ENCODE measurements at places on chromosomes 1 and 21.

GRCh38 chr1:209590405-209590804, 6.9 kb downstream of the CAMK1G start:
- no peak for DNase-seq

GRCh38 chr1:29621826-29622435, 385.6 kb downstream of the PTPRU start:
- no peak for DNase-seq

- no peak for DNase-seq
These were observed 9.6 kb upstream of the DUSP12 start for GRCh38 chr1:161739865-161740566.

DNA sequence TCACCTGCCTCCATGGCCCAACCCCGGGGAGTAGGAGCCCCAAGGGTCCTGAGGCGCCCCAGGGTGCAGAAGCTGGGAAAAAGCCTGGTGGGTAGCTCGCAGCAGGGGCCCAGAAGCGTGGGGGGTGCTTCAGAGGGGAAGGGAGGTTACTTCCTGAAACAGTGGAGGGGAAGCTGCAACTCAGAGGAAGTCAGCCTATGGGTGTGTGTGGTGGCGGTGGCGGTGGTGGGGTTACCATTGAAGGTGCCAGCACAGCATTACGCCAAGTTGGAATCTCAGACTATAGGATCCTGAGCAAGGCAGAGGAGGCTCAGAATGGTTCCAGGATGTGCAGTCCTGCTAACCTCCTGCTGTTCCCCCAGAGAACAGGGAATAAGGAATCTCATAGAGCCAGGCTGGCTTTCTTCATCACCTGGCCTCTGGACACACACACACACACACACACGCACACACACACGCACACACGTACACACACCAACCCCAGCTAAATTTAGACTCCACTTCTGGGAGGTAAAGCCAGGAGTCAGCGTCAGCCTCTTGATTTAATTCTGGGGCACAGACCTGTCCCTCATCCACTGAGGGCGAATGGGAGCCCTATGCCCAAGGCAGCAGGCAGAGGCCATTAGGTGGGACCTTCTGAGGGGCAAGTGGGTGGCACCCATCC, 1.3 kb downstream of the DENND4B start:
- DNase-seq, result peak; percentile 46

GRCh38 chr1:88333086-88333695, 350.9 kb upstream of the PKN2 start:
- no peak for DNase-seq

DNA sequence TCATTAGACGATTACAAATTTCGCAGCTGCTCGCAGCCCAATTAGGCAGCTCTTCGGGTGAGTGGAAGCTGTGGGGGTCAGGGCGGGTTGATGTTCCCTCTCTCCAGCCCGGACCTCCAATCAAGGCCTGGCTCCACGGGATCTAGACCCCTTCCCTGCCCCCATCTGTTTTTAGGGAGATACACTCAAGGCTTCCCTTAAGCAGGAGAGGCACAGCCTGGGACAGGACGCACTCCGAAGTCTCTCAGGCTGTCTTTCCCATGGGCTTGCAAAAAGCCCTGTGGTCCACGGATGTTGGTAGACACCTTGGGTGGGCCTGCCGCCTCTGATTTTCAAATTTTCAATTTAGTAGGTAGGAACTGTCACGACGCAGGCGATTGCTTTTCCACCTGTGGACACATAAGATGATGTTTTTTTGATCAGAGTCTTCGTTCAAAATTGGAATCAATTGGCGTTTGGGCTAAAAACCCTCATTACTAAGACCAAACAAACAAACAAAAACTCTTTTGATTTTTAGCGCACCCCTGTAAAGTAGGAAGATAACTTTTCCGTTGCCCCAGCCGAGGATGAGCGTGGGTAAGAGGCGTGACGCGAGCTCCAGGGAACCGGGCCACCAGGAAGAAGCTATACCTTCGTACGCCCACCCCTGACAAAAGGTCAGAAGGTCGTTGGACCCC, 2.5 kb upstream of the LHX8 start:
- no peak for DNase-seq

DNA sequence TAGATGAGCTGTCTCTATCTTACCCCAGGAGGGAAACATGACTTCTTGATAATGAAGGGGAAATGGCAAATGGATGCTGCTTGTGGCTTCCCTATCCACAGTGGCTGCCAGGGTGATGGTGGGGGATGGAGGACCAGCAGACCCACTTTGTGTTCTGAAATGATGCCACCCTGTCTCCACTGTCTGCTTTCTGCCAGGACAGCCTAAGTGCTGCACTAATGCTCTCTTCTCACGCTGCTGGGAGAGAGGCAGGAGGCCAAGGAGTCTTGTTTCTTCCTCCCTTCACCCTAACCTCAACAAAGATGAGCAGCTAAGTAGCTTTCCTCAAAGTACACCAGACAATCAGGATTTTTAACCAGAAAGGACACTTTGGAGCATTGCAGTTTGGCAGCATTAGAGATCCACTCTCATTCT, 36.6 kb downstream of the XCL1 start:
- no peak for DNase-seq

- peak; percentile 18 for DNase-seq
These were observed 172.4 kb downstream of the NFIA start for GRCh38 chr1:61254634-61255357.

DNA sequence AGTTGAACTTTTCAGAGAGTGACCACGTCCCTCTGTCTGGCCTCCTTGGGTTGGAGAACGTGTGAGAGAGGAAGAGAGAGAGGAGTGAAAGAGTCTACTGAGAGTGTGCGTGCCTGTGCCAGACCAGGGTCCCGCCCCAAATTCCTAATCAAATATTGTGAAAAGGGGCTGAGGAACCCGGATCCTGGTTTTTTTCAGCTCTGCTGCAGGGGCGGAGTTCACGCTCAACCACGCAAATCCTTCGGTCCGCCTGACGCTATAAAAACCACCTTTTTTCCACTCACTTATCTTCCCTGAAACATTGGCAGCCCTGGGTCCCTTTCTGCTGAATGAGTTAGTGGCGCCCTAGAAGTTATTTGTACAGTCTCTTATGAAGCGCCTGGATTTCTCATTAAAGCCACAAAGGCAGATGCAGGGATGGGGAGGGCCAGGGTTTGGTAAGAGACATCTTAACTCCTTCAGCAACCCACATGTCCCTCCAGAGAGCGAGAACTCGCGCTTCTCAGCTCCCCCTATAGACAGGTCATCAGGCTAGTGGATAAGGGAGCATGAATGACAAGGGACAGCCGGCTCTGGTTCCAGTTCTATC, at the start of gene FMOD:
Gene FMOD, minus strand, starts transcription at position 86 of the 589 bp plus-strand sequence. CDS start 2,852 bp downstream, outside the sequence.
- DNase-seq, result peak; percentile 46

DNA sequence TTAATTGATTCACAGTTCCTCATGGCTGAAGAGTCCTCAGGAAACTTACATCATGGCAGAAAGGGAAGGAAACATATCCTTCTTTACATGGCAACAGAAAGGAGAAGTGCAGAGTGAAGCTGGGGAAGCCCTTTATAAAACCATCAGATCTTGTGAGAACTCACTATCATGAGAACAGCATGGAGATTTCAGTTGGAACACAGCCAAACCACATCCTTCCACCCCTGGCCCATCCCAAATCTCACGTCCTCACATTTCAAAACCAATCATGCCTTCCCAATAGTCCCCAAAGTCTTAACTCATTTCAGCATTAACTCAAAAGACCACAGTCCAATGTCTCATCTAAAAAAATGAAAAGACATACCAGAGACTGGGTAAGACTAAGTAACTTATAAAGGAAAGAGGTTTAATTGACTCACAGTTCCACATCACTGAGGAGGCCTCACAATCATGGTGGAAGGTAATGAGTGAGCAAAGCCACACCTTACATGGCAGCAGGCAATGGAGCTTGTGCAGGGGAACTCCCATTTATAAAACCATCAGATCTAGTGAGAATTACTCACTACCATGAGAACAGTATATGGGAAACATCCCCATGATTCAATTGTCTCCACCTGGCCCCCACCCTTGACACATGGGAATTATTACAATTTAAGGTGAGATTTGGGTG, 105.2 kb downstream of the MRPL39 start:
- no peak for DNase-seq

- no peak for DNase-seq
These were observed 66.1 kb upstream of the TMPRSS2 start for GRCh38 chr21:41573902-41574690.

- DNase-seq, result no peak
These were observed 44.0 kb upstream of the LRP8 start for GRCh38 chr1:53371851-53372250.

DNA sequence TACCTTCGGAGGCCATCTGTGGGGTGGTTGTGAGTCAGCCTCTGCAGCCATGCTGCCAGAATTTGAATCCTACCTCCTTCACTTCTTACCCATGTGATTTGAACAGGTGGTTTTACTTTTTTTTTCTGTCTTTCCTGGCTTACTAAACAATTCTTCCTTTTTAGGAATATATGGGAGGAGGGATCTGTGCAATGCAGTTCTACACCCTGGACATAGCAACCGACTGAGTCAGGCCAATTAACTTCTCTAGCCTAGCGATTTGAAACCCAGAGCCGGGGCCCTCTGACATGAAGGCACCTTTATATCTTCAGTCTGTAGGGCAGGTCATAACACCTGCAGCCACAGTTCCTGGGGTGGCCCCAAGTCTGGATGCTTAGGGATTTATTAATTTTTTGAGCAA, 83.6 kb downstream of the ST6GALNAC3 start:
- no peak for DNase-seq

- no peak for DNase-seq
These were observed 26.3 kb upstream of the PALMD start for GRCh38 chr1:99619583-99619982.

- DNase-seq, result peak; percentile 82
These were observed 7.2 kb upstream of the COL6A1 start for GRCh38 chr21:45974073-45975019.

DNA sequence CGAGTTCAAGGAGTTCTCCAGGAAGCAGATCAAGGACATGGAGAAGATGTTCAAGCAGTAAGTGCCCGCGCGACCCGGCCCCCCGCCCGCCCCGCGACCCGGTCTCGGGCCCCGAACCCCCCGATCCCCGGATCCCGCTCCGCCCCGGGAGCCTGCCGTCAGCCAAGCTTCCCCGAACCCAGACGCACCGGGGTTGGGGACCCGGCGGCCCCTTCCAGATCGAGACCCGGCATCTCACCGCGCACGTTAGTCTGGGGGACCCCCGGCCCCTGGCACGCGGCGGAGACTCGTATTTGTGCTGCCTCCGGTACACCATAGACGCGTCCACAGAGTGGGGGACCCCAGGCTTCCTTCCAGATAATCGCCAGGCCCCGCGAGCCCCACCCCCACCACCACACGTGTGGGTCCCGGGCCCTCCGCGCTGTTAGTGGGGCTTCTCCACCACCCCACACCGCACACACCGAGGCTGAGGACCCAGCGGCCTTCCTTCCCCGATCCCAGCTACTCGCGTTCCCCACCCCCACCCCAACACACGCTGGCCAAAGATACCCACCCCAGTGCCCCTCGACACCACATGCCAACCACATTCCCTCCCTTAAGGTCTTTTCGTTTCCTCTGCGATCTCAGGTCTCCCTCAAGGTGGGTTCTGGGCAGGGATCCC, 665 bp downstream of the EFHD2 start:
- DNase-seq, result no peak

- no peak for DNase-seq
These were observed 18.6 kb downstream of the DCAF8 start for GRCh38 chr1:160243767-160244166.

DNA sequence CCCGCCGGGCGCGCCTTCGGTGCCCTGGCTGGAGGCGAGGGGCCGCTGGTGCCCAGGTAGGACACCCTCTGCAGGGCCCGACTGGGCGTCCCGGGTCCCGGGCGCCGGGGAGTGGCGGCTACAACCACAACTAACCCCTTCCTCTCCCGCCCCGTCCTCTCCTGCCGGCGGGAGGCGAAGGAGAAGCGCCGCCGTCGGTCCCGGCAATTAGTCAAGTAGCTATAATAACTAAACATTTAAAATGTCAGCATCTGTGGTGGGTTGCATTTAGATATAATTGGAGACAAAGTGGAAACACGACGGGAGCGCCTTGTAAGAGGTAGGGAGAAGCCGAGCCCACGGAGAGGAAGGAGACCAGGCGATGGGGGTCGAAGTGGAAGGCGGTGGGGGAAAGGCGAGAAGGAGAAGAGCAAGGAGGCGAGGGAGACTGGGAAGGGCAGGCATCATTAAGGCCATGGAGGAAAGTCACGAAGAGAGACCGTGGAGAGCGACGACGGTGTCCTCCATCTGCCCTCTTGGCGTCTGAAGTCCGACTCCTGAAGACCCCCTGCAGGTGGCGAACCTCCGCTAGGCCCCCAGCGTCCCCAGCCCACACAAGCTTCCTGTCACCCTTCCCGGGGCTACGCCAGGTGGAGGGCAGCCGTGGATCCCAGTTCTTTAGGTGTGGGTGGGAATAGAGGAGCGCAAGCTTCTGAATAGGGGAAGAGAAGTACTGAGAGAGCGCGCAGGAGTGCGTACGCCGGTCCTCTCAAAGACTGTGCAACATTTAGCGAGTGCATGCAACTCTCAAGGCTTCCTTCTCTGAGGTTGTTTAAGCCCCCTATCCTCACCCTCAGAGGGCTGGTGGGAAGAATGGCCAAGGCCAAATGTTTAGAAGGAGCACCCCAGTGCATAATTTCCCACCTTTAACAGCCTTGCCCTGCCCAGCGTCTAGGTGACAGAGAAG, 1.6 kb downstream of the CNIH3 start:
- DNase-seq, result no peak

GRCh38 chr1:62194651-62195544, at the start of gene L1TD1:
Gene L1TD1, plus strand, starts transcription at chr1:62194849. Its CDS starts 11,780 bp downstream, at chr1:62206629.
- no peak for DNase-seq

DNA sequence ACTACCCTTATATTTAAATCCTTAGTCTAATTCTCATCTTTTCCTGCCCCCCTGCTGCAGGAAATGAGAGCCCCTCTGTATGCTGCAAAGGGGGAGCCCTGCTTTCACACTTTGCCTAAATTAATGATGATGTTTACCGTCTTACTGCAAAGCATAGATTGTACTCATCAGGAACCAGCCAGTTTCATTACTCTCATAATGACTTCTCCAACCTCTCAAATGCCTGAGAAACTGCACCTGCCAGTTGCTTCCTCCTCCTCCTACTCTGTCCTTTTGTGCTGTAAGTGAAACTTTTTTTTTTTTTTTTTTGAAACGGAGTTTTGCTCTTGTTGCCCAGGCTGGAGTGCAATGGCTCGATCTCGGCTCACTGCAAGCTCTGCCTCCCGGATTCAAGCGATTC, 101.7 kb downstream of the ADSS2 start:
- DNase-seq, result no peak

DNA sequence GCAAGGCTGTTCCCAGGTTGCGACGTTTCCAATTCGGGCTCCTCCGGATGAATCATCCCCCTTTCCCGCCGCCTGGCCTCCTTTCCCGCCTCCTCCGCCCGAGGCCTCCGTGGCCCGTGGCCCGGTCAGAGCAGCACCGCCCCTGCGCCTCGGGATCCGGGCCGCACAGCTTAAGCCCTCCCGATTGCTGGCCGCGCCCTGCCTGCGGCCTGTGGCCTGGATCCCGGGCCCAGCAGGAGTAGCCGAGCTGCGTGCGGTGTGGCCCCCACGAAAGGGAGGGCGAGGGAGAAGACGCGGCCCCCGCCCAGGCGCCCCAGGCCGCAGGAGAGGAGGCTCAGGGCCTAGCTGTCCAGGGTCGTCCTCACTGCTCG, 1.0 kb downstream of the TMEM200B start:
- peak; percentile 67 for DNase-seq

- peak; percentile 37 for DNase-seq
These were observed 199.1 kb downstream of the DYRK1A start for GRCh38 chr21:37565530-37566223.
